NCI-H1092 treated with DMSO at 0.1 percent for 48 hours (cell line): ENCODE measurements at places on chromosomes 7 and 10.
A peak's percentile ranks its signal among the peaks of the same experiment; 100 is the strongest.

DNA sequence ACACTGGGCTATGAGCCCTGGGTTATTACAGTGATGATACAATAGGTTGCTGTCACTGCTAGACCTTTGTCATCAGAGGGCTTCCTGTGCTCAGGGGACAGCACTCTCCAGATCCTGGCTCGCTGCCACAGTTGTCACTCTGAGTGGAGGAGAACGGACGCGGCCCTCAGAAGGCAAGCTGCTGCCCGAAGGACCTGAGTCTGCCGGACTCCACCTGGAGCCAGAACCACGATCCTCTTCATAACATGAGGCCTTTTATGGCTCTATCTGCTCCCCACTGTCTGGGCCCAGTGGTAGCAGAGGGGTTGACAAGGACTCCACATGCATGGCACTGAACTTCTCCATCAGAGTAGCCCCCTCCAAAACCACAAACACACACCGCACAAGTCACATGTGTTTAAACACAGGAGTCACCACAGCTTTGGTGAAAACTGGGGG lies 94.7 kb upstream of the EFCAB10 start:
- peak; percentile 53 for DNase-seq

- DNase-seq, result no peak
These were observed 154.4 kb downstream of the CACNB2 start for GRCh38 chr10:18294633-18295032.

DNA sequence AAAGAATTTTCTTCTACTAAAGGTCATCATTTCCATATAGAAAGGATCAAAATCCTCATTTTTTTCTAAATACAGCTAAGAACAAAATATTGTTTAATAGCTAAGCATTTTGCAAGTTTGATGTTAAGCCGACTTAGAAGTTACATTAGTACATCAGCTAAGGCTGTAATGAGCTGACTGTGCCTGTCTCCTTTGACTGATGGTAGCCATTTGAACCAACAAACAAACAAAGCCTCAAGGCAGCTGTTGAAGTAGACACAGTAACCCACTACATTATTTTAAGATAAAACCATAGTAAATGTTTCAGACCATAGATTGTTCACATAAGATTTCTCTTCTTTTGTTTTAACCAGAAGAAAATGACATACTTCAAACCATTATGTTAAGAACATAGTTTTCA lies 210.9 kb upstream of the VSTM2A start:
- DNase-seq, result no peak

DNA sequence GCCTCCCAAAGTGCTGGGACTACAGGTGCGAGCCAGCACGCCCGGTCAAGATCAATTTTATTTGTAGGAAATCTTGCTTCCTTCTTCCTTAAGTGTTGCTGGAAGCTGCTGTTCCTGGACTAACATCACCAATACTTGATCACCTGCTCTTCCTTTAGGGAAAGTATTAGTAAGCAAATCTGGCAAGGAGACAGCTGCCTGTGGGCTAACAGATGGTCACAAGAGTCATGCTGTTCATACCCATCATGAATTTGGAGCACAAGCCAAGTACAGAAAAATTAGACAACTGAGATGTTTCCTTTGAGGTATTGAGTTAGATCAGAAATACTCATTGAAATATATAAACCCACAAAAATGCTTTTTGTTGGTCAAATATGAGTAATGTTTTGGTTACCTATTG lies 27.9 kb downstream of the BAIAP2L1 start:
- DNase-seq, result no peak

DNA sequence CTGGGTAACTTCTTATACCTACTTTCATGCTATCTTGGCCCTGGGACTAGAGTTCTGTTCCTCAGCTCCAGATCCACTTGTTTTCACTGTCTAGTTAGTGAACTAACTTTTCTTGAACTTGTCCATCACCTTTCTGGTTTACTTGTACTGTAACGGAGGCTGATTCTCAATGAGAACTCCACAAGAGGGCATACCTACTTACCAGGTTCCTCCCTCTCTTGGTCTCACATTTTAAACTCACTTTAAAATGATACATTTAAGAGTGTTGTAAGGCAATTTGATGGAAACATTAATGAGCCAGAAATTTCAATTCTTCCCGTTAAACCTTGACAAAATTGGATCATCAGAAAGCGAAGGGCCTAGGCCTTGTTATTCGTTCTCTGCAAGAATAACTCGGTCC lies 111.6 kb downstream of the MAGI2 start:
- no peak for DNase-seq

- DNase-seq, result no peak
These were observed 194.8 kb downstream of the FANK1 start for GRCh38 chr10:126090911-126091728.

- no peak for DNase-seq
These were observed 11.8 kb downstream of the RASGEF1A start for GRCh38 chr10:43254881-43255633.

GRCh38 chr10:122197611-122198222 lies 73.4 kb upstream of the BTBD16 start:
- no peak for DNase-seq

DNA sequence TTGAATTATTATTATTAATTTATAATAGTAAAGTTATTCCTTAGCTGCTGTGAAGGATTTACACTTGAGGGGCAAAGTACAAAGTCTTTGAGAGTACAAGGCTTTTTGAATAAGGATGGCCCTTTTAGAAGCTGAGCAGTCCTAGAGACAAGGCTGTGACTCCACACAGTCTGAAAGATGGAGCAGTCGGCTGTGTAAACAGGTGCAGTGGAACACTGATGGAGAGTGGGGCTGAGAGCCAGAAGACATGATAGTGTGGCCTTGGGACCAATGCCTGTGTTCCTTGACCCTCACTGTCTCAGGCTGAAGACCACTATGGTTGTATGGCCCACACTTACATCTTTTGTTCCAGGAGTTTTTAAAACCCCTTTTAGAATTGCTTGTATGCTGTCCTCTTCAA lies 311.2 kb upstream of the PHF14 start:
- peak; percentile 9 for DNase-seq

GRCh38 chr10:97123765-97124164 lies 62.0 kb downstream of the SLIT1 start:
- peak; percentile 92 for DNase-seq

DNA sequence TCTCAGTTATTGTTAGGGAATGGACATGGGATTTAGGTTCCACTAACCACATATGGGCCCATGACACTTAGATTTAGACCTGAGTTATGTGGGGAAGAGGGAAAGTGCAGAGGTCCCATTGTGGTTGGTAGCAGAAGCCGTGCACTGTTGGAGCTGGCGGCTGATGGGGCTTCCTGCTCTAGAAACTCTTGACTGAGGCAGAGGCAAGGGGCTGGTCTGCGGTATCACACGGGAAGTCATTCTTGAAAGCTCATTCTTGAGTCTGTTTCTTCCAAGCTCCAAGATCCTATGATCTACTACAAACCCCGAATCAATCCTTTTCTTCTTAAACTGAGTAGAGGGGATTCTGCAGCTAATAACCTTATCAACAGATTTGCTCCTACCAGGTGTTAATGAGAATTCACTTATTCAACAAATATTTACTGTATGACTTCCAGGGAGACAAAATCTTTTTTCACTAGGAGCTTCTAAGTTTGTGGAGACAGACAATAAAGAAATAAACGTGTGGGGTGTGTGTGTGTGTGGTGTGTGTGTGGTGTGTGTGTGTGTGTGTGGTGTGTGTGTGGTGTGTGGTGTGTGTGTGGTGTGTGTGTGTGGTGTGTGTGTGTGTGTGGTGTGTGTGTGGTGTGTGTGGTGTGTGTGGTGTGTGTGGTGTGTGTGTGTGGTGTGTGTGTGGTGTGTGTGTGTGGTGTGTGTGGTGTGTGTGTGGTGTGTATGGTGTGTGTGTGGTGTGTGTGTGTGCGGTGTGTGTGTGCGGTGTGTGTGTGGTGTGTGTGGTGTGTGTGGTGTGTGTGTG lies 57.1 kb downstream of the AOC1 start:
- DNase-seq, result no peak

- no peak for DNase-seq
These were observed 160.5 kb downstream of the GFRA1 start for GRCh38 chr10:116112232-116113231.

DNA sequence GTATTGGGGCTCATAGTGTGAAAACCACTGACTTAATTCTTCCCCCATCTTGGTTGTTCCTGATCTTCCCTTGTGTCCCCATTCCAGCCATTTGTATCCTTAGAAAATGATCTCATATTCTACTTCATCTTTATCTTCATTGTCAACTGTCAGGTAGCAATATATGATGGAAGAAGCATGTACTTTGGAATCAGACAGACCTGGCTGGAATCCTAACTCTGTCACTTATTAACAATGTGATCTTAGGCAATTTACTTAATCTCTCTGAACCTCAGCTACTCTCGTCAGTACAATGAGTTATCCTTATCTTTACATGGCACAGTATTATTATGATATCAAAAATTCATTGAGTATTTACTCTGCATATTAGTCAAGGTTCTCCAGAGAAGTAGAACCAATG lies 10.1 kb downstream of the CFTR start:
- no peak for DNase-seq

GRCh38 chr10:124657806-124658205 lies 86.4 kb downstream of the FAM53B start:
- DNase-seq, result no peak

- peak; percentile 47 for DNase-seq
These were observed 115.5 kb downstream of the BUB3 start for GRCh38 chr10:123269675-123270074.

GRCh38 chr10:5557799-5558771 lies 33.3 kb downstream of the CALML3 start:
- no peak for DNase-seq

- no peak for DNase-seq
These were observed 66.6 kb upstream of the NOBOX start for GRCh38 chr7:144470078-144470477.

DNA sequence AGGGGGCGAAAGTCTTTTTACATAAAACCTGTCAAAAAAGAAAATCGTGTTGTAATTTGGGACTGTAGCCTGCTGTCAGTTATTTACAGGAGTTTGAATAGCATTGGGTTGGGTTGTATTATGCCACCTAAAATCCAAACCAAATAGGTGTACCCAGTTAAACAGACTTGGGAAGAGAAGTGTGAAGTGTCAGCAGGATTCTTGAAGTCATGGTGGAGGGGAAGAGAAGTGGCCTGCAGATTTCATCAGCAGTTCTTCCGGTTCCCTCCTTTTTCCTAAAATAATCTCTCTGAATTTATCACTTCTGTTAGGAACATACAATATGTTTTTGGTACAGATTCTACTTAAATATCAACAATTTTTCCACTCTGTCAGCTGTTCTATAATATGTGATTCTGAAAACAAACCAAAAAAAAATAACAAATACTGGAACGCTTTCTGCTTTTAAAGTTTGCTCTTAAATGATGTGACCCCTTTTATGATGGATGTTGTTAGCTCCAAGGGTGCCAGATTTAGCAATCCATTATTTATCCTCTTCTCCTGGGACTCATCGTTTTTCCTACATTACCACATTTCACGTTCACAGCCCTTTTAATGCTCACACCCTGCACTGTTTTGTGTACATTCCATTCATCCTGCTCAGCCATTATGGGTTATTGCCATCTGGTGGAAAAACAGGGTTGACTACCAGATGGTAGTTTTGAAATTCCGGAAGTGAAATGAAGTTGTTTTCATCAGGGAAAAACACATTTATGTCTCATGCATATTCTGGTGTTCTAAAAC lies 18.7 kb upstream of the ARHGAP12 start:
- peak; percentile 13 for DNase-seq

DNA sequence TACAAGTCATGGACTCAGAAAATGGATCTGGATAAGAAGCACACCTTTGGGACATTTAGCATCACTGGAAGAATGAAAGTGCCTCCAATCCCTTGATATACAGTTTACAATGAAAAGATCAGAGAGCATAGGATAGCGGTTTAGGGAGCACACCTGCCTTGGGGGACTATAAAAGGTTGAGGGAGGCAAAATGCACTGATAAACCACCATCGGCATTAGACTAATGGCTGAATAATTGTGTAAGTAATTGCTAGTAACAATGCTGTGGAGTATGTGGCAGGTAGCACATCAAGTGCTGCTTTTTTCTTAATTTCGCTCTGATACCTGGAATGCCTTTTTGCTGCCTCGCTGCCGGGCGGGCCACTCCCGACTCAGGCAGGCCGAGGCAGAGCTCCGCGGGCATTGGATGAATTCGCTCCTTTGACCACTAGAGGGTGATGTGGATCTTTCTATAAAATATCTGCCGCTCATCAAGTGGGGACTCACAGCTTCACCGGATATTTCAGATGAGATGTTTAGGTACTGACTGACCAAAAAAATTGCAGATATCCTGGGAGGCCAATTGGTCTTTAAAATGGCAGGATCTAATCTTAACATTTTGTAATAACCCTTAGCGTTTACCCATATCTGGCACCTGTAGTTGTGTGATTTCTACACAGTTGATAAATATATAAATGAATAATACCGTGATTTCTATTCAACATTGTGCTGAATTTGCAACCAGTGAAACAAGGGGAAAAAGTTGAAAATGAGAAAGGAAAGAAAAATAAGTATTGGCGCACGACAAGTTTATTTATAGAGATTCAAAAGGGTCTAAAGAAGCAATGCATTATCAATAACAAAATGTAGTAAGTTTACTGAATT lies 116.8 kb upstream of the PRSS1 start:
- peak; percentile 57 for DNase-seq

GRCh38 chr7:79461660-79462059 lies 8.2 kb upstream of the MAGI2 start:
- no peak for DNase-seq
